NCI-H774 (cell line): ENCODE measurements at places on chromosomes 12 and 14.

- DNase-seq = no peak
Measured at GRCh38 chr14:75283833-75284563, 5.4 kb downstream of the FOS start.

DNA sequence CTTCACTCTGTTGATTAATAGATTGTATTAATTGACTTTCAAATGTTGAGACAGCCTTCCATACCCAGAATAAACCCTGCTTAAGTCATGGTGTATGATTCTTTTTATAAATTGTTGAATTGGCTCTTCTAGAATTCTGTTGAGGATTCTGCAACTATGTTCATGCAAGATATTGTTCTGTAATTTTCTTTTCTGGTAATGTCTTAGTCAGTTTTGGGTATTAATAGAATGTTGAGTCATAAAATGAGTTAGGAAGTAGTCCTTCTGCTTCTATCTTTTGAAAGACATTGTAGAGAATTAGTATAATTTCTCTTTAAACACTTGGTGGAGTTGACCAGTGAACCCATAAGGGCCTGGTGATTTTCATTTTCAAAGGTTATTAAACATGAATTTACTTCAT, 958.9 kb downstream of the LRFN5 start:
- no peak for DNase-seq

DNA sequence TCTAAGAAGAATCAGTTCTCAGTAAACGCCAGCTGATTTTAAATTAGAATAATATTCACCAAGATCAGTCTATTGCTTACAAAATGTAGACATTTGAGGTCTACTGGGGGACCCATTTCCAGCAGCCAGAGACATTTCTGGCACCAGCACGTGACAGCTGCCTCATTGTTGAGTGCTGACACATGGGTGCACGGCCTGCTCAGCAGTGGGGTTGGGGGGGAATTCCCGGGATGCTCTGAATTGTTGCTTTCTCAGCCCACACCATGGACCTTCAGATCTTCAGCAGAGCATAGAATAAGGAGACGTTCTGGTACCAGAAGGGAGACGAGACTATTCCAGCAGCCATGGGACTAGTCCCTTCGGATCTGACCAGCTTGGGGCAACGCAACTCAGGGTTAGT, 18.3 kb downstream of the PLEKHG7 start:
- no peak for DNase-seq

DNA sequence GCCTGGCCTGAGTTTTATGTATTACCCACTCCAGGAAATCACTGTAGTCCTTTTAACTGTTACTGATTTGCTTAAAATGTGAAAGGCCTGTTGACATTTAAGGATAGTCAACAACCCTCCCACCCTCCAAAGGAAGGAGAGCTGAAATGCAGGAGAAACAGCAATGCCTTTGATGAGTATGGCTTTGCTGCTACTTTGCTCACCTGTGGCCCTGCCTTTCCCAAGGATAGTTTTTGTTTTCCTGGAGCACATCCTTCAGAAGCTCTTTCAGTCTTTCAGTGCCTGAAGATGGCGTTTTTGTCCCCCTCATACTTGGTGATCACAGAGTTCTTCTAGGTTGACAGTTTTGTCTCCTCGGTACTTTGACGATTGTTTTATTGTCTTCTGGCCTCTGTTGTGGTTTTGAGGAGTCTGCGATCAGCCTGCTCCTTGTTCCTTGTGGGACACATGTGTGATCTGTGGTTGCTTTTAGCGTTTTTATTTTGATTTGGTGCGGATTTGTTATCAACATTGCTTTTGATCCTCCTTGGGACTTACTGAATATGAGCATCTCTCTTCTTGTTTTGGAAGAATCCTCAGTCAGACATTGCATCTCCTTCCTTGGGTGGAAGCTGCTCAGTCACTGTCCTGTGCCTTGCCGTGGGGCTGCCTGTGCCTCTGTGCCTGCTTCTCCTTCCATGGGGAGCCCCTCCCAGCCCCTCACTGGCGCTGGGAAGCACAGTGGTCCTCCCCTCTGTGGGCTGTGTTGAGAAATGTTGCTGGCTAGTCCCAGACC, 17.2 kb downstream of the PACS2 start:
- DNase-seq = no peak

DNA sequence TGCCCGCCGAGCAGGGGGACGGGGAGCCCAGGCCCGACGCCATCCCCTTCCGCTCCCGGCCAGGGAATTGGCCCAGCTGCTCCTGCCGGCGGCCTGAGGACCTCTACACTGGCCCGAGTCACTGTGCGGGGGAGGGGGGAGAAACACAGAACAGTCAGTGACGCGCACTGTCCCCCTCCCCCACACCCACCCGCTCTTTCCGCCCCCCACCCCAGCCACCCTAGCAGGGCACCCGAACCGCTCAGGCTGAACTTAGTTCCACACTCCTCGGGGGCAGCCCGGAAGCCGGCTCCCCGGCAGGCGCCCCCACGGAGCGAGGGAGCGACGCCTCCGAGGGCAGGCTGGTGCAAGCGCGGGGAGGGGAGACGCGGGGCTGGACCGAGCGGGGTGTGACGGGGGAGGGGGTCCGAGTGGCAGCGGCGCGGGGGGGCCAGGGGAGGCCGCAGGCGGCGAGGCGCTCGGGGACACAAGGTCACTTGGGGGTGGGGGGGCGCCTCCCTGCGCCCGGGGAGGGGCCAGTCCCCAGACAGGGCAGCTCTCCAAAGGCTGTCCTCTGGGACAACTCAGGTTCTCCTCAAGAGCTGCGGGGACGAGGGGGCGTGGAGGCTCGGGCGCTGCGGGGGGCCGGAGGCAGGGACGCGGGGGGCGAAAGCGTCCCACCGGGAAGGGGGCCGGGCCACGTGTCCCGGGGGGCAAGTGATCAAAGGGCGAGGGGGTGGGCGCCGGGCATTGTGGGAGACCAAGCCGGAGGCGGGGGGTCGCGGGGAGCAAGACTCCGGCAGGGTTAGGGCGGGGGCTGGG, 648 bp downstream of the CHD4 start:
- peak; percentile 38 for DNase-seq

GRCh38 chr14:36452860-36453259, 67.2 kb downstream of the NKX2-1 start:
- no peak for DNase-seq

DNA sequence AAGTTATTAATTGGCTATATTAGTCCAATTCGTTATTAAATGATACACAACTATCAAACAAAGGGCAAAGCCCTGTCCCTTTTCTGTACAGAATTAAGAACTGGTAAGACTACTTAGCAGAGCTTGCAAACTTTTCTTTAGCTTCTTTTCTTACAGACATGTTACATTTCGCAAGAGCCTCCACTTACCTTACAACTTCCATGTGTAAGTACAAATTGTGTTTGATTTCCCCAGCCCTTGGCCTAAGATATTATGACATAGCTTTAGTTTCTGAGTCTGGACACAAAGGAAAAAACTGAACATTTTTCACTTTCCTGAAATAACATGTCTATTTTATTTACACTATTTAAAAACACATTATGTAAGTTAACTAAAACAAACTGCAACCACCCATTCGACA, 1.7 kb downstream of the ATF7 start:
- DNase-seq = no peak

GRCh38 chr12:7797698-7798398, 8.6 kb downstream of the NANOG start:
- no peak for DNase-seq

GRCh38 chr12:14743061-14743460, 46.7 kb upstream of the GUCY2C start:
- no peak for DNase-seq

- no peak for DNase-seq
Measured at GRCh38 chr12:53010955-53011354, 4.7 kb downstream of the EIF4B start.

GRCh38 chr14:96309133-96309895, 53.3 kb downstream of the BDKRB1 start:
- no peak for DNase-seq

DNA sequence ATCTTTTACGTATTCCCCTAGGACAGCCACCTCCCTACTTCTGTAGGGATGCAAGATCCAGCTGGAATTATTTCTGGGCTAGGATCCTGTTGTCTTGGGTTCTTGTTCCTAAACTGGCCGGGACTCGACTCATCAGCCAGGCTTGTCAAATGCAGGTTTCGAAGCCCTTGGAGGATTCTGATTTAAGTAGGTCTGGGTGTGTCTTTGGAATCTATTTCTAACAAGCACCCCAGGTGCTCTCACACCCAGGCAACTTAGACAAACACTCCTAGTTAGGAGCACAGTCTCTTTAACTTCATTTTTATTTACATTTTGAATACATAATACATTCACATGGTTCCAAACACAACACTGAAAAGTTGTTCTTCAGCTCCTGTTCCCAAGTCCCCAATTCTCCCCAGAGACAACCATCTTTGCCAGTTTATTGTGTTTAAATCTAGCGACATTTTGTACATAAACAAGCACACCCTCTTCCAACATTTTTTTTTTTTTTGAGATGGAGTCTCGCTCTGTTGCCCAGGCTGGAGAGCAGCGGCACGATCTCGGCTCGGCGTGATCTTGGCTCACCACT, 20.9 kb downstream of the MORN3 start:
- no peak for DNase-seq

GRCh38 chr12:130981911-130982310, 28.2 kb downstream of the ADGRD1 start:
- no peak for DNase-seq

DNA sequence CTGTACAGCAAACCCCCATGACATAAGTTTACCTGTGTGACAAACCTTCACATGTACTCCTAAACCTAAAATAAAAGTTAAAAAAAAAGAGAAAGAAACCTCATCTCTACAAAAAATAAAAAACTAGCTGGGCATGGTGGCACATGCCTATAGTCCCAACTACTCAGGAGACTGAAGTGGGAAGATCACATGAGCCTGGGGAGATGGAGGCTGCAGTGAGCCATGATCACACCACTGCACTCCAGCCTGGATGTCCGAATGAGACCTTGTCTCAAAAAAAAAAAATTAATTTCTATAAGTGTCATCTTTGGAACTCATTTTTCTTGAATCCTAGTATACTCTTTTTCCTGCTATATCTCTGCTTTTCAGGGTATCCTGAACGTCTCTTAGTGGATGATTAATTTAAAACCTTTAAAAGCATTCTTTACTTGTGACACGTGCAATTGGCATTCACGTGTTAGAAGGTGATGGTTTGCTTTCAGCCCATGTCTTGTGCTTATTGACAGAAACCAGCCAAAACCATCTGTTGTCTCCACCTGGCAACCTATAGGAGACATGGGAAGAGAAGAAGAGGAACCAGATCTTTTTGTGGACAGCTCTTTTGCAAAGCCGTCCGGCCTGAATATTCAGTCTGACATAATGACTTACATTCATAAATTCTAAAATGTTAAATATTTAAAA, 30.6 kb upstream of the PPFIBP1 start:
- DNase-seq = no peak

DNA sequence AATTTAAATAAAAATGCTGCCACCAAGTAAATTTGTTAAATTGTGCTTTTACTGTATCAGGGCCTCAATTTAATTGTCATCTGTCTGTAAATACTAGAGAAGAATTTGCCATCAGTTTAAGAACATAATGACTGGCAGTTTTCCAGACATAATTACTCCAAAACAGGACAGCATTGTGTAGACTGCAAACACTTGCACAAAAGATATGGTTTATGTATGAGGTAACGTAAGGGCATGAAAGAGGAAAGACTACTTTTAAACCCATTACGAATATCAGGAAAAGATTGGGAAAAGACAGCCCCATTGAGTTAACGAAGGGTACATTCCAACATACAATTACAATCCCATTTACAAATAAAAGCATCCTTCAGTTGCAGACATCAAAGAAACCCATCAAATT, 59.8 kb upstream of the KRR1 start:
- peak; percentile 85 for DNase-seq

GRCh38 chr12:66813137-66813892, 134.4 kb upstream of the GRIP1 start:
- DNase-seq = no peak

GRCh38 chr14:24910408-24910986, 139.4 kb downstream of the STXBP6 start:
- no peak for DNase-seq

DNA sequence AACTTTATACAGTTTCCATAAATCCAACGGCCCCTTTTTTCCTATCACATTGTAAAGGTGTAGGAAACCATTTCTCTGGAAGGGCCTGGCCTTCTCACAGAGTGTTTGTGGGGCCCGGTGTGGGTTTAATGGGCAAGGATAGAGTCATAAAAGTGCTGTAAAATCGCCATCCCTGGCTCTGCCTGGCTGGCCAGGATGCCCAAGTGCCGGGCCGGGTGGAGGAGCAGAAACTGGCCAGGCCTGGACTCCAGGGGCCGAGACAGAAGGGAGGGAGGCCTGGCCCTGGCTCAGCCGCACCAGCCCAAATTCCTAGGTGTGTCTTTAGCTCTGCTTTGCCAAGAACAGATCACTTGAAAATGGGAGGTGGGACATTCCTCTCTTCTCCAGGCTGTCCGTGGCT, 77.1 kb upstream of the DICER1 start:
- no peak for DNase-seq

GRCh38 chr12:59304077-59304721, 291.6 kb upstream of the SLC16A7 start:
- no peak for DNase-seq

DNA sequence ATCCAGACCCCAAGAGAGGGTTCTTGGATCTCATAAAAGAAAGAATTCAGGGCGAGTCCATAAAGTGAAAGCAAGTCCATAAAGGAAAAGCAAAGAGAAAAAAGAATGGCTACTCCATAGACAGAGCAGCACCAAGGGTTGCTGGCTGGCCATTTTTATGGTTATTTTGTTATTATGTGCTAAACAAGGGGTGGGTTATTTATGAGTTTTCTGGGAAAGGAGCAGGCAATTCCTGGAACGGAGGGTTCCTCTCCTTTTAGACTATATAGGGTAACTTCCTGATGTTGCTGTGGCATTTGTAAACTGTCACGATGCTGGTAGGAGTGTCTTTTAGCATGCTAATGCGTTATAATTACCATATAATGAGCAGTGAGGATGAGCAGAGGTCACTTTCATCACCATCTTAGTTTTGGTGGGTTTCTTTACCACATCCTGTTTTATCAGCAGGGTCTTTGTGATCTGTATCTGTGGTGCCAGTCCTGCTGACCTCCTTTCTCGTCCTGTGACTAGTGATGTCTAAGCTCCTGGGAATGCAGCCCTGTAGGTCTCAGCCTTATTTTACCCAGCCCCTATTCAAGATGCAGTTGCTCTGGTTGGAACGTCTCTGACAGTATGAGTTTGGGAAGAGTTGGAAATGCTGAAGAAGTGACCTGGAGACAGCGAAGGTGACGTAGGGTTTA, 100.5 kb downstream of the ZNF664 start:
- DNase-seq = no peak

DNA sequence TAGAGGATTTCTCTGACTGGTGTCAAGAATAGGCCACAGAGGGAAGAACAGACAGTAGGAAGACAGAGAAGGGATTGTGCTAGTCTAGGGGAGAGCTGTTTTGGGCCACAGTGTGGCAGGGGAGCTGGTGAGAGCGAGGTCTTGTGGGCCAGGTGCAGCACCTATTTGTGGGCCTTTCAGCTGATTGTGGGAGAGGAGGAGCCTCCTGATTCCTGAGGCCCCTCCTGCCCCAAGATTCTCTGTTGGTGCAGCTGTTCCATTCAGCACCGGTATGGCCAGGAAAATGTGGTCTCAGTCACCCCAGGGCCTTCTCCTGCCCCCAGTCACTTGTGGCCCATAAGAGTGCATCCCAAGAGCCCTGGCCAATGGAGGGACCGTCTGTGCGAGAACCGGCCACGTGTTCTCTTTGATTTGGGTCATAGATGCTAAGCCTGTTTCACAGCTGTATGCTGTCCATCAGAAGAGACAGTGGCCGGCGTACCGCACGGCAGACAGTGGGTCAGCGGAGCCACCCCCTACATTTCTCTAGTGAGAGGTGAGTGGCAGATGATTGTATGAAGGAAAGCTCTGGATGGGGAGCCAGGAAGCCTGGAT, 27.7 kb downstream of the TPCN1 start:
- DNase-seq = no peak
